Cerebellum (tissue), 4 donors: ENCODE measurements at places on chromosomes 5 and 9. TPM values are rescaled to one million over a fixed set of nuclear protein-coding genes. Genes with fewer than 3 reads are reported as not detected.
A peak's percentile ranks its signal among the peaks of the same experiment; 100 is the strongest.

DNA sequence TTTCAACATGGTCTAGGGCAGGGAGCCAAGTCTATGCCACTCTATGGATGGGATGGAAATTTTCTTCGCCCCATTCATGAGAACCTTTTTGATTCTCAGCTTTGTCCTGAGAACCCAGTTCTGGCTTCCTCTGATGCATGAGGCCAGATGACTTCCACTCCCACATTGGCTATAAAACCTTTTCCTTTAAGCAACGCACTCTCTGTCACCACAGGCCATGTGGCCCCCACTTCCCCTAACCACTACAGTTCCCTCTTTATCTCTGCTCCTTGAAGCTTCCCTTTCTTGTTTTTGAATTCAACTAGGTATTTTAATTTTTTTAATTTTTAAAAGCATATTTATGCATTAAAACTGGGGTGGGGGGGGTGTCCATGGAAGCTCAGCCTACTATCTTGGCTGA is 401.3 kb downstream of the ENC1 start:
- DNase-seq = no peak

GRCh38 chr9:131433302-131433854 is 39.5 kb downstream of the PRRC2B start:
- DNase-seq = no peak

DNA sequence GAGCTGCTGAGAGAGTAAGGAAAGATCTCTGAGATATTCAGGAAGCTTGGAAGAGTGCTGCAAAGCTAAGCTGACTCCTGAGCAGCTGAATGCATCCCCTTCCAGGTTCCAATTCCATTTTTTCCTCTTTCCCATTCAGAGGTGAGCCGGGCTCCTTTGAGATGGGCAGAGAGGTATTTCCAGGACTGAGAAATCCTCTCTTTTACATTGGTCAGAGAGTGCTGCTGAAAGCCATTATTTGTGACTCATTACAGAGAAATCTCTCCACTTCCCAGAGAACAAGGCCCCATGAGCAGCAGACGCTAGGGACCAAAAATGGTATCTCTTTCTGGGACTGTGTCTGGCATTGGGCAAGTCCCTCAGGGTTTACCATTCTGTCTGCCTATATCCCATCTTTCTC is 3.7 kb downstream of the MCTP1 start:
- DNase-seq = peak; percentile 75

DNA sequence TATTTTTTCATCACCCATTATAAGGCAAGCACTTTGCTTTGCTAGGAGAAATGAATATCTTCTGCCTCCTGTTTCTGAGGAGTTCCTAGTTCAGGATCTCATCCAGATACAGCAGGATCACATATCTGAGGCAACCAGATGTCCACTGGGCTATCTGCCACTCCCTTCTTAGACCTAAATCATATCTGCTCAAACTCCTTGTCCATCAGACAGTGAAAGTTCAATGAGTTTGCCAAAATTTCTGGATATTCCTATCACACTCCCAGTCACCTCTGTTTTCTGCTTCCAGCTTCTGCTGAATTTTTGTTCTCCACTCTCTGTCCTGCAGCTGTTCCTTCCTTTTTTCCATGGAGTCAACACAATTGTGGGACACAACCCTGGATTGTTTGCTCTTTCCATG is 54.2 kb upstream of the BASP1 start:
- DNase-seq = no peak

DNA sequence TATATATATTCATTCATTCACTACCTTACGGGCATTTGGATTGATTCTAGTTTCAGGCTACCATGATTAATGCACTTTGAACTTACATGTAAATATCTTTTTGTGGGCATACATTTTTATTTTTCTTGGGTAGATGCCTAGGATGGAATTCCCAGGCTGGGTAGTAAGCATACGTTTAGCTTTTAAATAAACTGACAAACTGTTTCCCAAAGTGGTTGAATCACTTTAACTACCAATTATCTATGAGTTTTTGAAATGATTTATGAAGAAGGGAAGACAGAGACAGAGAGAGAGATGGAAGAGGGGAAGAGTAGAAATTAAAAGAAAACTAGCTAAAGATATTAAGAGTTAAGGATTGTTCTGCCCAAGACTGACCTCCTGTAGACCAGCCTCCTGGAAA is 612.6 kb downstream of the PSAT1 start:
- no peak for DNase-seq

GRCh38 chr5:132387640-132388117 is 18.2 kb downstream of the SLC22A5 start:
- no peak for DNase-seq

- no peak for DNase-seq
Measured at GRCh38 chr5:1118738-1119137, 6.9 kb upstream of the SLC12A7 start.

GRCh38 chr5:32559921-32560320 is 25.4 kb upstream of the SUB1 start:
- DNase-seq = no peak

DNA sequence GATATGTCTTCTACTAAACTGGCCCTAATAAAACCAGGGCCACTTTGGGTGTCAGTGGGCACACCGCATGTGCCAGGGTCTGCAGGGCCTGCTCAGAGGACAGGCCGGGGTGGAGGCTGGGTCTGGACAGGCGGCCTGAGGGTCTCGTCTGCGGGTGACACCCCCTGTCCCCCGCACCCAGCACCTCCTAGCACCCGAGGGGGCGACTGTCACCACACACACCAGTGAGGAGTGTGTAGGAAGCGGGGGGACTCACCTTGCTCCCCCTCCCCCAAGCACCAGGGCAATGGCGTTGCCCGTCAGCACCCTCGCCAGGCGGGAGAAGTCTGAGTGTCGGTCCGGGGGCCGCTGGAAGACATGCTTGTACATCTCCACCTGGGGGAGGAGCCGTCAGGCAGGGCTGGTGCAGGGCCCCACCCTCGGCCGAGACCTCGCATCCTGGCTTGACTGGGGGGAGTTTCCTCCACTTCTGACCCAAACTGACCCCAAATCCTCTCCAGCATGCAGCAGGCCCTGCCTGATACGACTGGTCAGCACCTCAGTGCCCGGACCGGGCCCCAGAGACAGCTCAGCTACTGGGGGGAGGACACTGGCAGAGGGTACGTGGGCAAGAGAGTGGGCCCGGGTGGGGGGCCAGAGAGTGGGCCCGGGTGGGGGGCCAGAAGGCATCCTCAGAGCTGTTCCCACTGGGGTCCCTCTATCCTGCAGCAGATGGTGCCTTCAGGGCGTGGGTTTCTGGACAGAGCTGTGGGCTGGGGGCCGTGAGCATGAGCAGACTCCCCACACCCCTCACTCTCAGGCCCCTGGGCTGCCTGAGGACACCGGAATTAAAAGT is 18.9 kb upstream of the NSMF start:
- no peak for DNase-seq

GRCh38 chr5:7517006-7517405 is 121.1 kb downstream of the ADCY2 start:
- DNase-seq = no peak

DNA sequence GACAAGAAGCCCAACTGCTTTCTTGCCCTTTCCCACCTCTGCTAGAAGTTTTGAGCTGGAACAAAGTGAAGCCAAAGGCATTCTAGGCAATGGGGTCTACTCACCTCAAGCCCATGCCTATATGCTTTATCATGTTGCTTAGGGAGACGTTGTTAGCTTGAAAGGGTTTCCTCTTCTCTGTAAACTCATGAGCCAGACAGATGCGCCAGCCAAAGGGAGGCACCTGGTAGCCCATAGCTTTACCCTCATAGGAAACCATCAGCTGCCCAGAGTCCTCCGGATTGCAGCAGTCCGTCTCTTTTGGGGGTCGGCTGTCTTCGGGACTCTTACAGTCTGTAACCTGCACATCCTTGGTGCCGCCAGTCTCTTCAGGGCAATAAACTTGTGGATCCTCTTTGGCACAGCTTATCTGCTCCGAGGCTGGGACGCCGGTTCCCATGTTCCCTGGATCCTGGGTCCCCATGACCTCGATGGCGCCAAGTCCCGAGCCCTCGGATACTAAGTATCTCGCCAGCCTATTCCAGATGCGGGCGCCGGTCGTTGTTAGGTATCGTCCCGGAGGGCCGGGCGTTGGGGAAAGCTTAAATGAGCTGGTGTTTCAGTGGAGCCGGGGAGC is 678 bp downstream of the GBA2 start:
- DNase-seq = no peak

GRCh38 chr9:135647884-135648283 is 8.5 kb upstream of the GLT6D1 start:
- DNase-seq = no peak

DNA sequence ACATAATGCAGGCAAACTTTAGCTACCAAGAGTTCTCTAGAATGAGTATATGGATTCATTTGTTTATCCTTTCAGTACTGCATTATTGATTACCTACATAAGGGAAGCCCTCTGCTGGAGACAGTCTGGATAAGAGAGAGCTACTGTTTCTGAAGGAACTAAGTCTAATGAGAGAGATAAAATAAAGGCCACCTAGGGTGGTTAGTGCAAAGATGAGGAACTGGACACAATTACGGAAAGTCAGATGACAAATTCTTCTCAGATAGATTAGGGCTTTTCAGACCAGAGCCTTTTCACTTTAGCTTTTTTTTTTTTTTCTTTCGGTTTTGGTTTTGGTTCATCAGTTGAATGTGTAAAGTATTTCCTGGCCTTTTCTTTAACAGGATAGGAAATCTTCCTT is 31.3 kb downstream of the ISOC1 start:
- DNase-seq = no peak

GRCh38 chr5:155735388-155735787 is 591.6 kb upstream of the SGCD start:
- no peak for DNase-seq

DNA sequence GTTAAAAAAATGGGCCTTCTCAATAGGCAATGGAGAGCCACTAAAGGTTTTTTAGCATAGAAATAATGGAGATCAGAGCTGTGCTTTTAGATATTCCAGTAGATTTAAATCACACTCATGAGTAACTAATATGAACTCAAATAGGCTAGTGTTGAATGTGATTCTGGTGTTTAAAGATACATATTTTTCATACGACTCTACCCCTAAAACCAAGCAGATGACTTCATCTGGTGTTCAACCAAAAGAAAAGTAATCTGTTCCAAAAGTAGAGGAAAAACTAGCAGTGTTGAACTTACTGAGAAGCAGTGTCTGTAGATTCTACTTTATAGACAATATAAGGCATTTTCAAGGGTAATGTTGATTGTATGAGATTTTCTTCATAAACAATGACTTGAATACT is 138.1 kb downstream of the TSSK1B start:
- DNase-seq = no peak

GRCh38 chr9:79470954-79471353 is 100.8 kb upstream of the TLE4 start:
- no peak for DNase-seq

- no peak for DNase-seq
Measured at GRCh38 chr9:130425741-130426466, 18.9 kb upstream of the ASS1 start.

DNA sequence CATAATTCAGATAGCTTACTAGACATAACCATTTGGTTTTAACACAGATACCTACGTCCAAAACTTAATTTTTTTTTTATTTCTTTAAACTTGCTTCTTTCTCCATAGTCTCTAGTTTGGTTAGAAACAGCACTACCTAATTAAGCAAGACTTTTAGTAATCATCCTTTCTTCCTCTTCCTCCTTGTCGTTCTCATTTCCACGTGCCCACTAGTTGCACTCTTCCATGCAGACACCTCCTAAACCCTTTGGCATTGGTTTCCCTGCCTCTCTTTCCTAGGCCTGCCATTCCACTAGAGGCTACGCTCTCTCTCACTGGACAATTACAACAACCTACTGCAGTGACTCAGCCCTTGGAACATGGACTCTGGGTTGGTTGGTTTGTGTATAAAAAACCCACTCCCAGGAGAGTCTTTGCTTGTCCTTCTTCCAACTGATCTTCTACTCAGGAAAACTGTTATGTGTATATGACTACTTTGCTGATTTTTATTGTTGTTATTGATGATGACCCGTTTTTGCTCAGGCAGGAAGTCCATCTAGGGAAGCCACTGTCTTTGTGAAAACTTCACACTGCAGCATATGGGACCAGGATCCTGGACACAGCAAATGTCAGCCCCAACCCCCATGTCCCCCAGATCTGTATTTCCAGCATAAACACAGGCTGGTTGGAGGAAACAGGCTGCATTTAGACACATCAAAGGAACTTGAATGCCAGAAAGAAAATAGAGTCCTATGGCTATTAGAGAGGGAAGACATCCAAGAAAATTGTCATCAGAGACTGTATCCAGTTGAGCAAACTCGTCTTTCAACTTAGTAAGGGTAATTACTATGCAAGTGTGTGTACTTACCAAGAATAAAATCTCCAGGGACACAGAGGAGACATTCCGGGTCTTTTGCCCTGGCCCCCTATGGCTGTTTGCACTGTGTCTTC is 503.2 kb downstream of the GADD45G start:
- no peak for DNase-seq

Gene PPP3R2
- total RNA-seq = 0.45 TPM

Gene BARX1
- not detected for total RNA-seq

Gene CORO2A
- total RNA-seq = 2.7 TPM

Gene TCERG1
- total RNA-seq = 133 TPM

Gene SPINK7
- total RNA-seq = not detected

Gene LCN1
- total RNA-seq = not detected

Gene GDF9
- total RNA-seq = 0.54 TPM
